ENCODE measurements at places on chromosomes 3 and 15. TPM values are rescaled to one million over a fixed set of nuclear protein-coding genes. Genes with fewer than 3 reads are reported as not detected.

- no peak for DNase-seq
Observed at GRCh38 chr15:96223939-96224338, 106.6 kb upstream of the NR2F2 start.

GRCh38 chr3:45760878-45761711, 35.2 kb downstream of the SLC6A20 start:
- peak; percentile 39 for DNase-seq

GRCh38 chr15:82943176-82943575, 9.3 kb downstream of the HOMER2 start:
- DNase-seq: no peak

Gene ECE2
- not detected for polyA plus RNA-seq

Gene CDC25A
- polyA plus RNA-seq: 0.03 TPM
